ENCODE measurements at places on chromosomes 16 and 17. TPM values are rescaled to one million over a fixed set of nuclear protein-coding genes. Genes with fewer than 3 reads are reported as not detected.

GRCh38 chr16:1961651-1962067 is 2.3 kb downstream of the NDUFB10 start:
- DNase-seq = no peak

The FBXW10 gene
- polyA plus RNA-seq = not detected

GRCh38 chr17:37179893-37180292 is 195.9 kb upstream of the C17orf78 start:
- no peak for DNase-seq

DNA sequence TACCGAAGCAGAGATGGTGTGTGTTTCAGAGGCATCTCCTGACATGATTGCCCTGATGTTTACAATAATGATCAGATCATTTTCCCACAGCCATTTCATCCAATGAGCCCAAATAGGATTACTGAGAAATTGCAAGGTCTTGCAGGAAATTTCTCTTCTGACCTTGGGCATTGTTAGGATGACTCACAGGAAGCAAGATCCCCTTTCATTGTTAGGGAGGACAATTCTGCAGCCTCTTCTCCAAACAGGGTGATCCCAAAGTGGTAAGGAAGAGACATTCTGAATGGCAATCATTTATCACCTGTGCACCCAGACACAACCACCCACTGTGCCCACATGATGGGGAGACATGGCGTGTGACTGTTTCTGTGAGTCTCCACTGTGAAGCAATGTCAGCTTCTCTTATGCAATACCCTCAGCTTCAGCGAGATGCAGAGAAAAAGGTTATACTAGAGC is 306.7 kb upstream of the XYLT1 start:
- no peak for DNase-seq

The ETV4 gene
- 2.5 TPM for polyA plus RNA-seq

The CIBAR2 gene
- not detected for polyA plus RNA-seq

GRCh38 chr17:45123930-45124796 is 8.2 kb downstream of the PLCD3 start:
- DNase-seq = no peak

GRCh38 chr17:48471817-48472410 is 41.9 kb upstream of the SKAP1 start:
- DNase-seq = no peak

DNA sequence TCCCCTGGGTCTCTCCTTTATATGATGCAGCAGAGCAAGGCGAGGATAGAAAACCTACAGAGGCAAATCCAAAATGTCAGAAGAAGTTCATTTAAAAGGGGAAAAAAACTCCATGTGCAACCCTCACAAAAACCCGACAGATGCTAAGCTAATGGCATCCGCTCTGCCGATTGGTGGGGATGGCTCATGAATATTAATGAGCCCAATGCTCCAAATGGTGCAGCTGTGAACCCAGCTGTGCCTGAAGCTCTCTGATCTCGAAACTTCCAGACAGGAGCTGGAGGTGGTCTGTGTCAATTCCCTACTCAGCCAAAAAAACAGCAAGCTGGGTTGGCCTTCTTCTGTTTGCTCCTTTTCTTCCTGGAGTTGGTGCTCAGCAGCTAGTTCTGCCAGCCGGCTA is 15.5 kb downstream of the SNX11 start:
- DNase-seq = no peak

DNA sequence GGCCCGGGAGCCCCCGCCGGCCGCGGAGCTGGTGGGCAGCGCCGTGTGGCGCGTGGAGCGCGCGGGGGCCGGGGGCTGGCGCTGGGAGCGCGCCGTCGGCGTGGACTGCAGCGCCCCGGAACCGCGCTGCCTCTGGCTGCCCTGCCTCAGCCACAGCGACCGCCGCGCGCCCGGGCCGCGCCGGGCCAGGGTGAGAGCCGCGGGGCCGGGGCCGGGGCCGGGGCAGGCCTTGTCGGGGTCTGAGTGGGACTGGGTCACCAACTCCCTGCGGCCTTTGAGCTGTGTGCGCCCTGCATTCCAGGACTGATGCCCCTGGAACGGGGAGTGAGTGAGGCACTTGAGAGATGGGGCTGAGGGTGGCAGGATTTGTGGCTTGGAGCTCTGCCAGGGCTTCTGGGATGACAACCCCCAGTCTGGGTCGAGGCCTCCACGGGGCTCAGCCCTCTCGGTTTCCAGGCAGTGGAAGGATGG is 25.7 kb downstream of the ARHGAP23 start:
- no peak for DNase-seq

The SLC5A2 gene
- 208 TPM for polyA plus RNA-seq

DNA sequence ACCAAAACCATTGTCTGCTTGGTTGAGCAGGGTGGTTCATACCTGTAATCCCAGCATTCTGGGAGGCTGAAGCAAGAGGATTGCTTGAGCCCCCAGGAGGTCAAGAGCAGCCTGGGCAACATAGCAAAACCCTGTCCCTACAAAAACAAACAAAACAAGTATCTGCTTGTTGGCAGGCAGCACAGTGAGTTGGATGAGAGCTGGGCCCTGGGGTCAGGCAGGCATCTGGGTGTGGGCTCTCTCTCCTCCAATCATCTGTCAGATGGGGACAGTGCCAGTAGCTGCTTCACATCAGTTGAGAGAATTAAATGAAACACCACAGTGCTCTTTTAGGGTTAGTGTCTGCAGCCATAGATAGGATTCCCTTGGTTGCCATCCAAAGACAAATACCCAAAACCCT is 5.8 kb downstream of the ARMC7 start:
- DNase-seq = no peak

DNA sequence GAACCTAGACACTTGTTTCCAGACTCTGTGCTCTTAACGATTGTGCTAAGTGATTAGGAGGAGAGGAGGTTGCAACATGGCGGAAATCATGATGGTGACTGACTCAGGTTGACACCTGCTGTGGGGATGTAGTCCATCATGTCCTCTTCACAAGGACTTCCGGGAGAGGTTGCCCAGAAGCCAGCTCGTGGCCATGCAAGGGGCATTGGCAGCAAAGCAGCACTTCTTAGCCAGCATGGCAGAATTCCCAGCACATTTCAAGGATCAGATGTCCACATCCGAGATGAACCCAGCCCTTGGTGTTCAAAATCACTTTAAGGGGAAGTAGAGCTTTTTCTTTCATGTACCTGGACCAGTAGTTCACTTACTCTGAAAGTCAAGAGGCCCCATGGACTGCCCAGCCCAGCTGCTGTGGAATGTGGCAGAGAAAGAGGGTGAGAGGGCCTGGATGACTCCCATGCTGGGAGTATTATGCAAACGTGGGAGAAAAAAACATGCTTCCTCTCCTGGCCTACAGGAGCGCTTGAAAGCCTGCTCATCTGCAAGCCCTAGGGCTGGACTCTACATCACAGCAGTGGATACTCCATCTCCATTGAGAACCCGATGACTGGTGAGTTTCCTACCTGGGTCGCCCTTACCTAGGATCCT is 65.5 kb downstream of the IRX6 start:
- no peak for DNase-seq

The KCTD2 gene
- polyA plus RNA-seq = 26.0 TPM

The TBC1D3B gene
- 1.3 TPM for polyA plus RNA-seq

The RAMP2 gene
- polyA plus RNA-seq = 134 TPM

GRCh38 chr16:54076006-54076504 is 210.5 kb downstream of the IRX3 start:
- no peak for DNase-seq

DNA sequence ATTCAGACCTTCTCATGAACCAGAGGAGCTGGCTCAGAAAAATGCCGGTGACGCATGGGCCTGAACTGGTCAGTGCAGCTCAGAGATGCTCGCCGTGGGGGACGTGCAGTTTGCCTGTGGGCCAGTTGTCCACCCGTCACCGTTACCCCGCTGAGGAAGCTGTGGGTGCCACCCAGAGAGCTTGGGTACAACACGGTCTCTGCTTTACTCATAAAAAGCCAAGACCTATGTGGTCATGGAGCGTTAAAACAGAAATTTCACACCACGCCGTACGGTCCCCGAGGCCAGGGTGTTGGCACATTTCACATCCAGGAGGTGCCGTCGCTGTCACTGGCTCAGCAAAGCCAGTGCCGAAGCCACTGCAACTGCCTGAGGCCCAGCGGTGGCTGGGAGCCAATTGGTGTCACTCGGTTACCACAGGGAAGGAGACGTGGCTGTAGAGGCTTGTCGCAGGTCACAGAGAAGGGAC is 120.9 kb downstream of the METRNL start:
- DNase-seq = peak; percentile 36

The TBX2 gene
- 122 TPM for polyA plus RNA-seq

- DNase-seq = no peak
Measured at GRCh38 chr16:67460168-67460567, 20.8 kb downstream of the ATP6V0D1 start.

DNA sequence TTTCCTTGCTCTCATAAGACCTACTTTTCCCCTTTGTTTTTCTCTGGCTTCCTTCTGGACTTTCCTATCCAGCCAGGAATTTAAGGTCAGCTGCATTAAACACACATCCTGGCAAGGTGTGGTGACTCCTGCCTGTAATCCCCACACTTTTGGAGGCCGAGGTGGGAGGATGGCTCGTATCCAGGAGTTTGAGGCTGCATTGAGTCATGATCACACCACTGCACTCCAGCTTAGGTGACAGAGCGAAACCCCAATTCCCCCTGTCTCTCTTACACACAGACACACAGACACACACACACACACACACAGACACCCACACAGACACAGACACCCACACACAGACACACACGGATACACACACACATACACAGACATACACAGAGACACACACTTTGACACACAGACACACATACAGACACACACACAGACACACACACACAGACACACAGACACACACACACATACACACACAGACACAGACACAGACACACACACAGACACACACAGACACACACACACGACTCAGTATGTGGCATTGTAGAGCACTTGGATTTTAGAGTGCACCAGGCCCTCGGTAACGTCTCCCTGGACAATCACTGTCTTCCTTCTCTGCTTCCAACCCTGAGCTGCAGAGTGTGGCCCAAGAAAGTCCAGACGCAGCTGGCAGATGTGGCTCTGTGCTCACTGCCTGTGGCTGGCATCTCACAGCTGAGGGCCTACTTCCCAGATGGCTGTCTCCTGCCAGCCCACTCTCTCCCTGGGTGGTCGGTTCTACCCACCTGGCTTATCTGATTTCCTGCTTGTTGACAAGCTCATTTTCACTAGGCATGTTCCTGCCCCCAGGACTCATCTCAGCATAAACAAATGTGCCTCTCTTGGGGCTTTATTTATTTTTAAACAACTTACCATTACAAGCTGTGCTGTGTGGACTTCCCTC is 39.0 kb downstream of the NLRP1 start:
- no peak for DNase-seq

The ENPP7 gene
- polyA plus RNA-seq = 3.7 TPM

The CCL2 gene
- polyA plus RNA-seq = 53.5 TPM

GRCh38 chr17:55413825-55414489 is 7.7 kb downstream of the MMD start:
- DNase-seq = no peak

The MYL4 gene
- 1.0 TPM for polyA plus RNA-seq

DNA sequence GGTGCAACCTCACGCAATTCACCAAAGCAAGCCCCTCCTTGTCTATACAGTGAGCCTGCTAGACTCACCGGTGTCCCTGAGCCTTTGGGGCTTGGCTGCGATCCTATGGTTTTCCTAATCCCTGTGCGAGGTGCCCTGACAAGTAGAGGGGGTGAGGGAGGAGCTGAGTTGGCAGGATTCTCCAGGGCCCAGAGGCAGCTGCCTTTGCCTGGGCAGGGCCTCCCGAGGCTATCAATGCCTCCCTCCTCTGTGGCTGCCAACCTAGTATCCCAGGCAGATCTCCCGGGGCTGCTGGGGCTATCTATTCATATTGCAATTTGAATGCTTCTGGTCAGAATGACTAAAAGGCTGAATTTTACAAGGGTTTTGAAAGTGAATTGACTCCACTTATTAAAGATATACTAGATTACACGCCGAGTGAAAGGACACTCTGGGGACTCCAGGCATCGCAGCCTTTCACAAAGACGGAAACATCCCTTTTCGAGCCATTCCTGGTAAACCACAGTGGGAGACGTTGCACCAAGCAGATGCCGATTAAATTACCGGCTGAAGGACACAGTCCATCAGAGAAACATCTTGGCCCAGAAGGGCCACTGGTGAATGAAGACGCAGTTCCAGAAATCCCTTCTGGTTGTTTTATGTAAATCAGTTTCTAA is 11.3 kb upstream of the PITPNM3 start:
- no peak for DNase-seq

All from kidney (tissue), 22 donors.